ENCODE measurements at places on chromosomes 1 and 21.
A peak's percentile ranks its signal among the peaks of the same experiment; 100 is the strongest.

DNA sequence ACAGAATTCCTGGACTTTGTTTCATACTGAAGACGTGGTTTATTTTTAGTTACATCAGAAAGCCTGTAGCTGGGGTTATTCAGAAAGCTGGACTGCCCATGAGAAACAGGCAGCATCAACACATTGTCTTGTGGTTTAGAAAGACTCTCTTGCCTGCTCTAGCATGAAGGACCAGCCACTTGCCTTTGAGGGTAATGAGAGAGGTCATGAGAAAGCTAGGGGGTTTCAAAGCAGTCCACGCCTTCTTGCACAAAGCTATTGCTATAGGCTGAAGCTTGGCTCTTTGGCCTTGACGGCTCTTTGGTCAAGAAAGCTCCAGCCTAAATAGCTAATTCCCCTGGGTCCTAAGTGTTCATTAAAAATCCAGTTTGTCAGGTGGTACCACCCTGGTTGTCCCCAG, 208.1 kb downstream of the PRDM2 start:
- DNase-seq: no peak

DNA sequence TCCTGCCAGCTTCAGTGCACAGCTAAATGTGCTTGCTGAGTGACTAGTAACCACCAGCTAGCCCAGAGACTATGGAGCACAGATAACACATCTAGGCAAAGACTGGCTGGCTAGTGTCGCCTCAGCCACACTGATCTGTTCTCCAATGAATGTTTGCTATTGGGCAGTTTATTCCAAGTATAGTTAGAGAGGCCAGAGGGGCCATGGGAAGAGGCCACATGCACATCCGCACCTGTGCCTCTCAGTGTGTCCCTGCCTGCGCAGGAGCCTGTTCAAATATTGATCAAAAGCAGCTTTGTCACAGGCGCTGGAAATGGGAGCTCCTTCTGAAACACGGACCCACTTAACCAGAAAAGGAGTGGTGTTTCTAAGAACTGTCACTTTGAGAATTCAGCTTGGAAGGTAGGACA, 51.3 kb upstream of the ATP1A1 start:
- DNase-seq: no peak

- DNase-seq: no peak
Measured at GRCh38 chr1:200893411-200893901, 1.2 kb upstream of the INAVA start.

- DNase-seq: no peak
Measured at GRCh38 chr21:33418691-33419090, 15.5 kb downstream of the IFNGR2 start.

DNA sequence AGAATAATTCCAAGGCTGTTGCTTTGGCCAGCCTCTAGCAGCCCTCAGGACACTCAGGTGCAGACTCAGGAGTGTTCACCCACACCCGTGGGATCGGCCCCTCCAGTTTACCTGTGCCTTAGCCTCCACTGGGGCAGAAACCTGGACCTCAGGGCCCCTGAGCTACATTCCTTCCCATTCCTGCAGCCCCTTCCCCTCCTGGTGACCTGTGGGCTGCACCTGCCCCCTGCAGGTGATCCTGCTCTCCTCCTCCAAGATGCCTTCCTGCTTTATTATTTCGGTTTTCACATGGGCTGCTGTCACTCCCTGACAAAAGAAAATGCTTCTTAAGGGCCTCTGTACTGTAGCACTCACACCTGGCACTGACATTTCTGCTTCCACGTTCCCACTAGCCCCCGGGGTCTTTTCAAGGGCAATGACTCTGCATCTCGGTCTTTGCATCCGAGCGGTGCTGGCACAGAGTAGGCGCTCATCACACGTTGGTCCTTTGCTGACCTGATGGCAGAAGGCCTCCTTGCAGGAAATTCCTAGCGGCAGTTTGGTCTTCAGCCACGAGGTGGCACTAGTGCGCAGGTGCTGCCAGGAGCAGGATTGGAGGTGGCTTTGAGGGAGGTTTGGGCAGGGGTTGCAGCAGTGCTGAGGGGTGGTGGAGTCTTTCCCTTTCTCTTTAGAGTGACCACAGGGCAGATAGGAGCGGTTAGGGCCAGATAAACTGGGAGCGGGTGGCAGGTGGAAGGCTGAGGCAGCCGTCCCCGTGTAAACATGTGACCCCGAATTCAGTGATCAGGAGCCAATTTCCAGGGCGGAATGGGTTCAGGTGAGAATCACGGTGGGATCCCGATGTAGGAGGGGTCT, 25.3 kb upstream of the ETV3 start:
- peak; percentile 8 for DNase-seq

DNA sequence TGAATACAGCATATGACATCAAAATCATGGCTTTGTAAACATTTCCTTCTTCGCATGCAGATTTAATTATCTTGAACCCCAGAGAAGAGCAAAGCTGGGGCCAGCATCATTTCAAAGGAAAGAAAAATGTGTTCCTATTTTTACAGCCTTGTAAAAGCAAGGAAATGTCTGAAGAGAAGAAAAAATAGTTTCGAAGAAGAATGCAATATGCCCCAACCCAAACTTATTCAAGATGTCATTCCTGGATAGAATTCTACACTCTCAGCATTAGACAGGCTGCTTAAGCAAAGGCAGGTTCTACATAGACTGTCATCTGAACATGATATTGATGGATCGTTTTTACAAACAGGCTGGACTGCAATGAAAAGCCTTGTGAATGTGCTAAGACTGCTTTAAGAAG, 900.8 kb downstream of the TTLL7 start:
- no peak for DNase-seq

DNA sequence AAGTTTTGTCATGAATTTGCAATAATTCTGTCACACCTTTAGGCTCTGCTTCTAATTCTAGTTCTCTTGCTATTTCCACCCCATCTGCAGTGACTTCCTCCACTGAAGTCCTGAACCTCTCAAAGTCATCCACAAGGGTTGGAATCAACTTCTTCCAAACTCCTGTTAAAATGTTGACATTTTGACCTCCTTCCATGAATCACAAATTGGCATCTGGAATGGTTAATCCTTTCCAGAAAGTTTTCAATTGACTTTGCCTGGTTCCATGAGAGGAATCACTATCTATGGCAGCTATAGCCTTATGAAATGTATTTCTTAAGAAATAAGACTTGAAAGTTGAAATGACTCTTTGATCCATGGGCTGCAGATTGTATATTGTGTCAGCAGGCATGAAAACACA, 19.7 kb upstream of the SFT2D2 start:
- no peak for DNase-seq

All from NCI-H2081 treated with DMSO at 0.1 percent for 48 hours (cell line).